Heart right ventricle (tissue), 16 donors: ENCODE measurements at places on chromosomes 5 and 9. TPM values are rescaled to one million over a fixed set of nuclear protein-coding genes. Genes with fewer than 3 reads are reported as not detected.

GRCh38 chr5:161847447-161847846, 473 bp upstream of the GABRA1 start:
- DNase-seq = no peak
- H3K4me3 ChIP-seq = no peak overlapping the region
- no peaks in the 10 kb centered on the region for H3K4me1 ChIP-seq
- no peaks in the 10 kb centered on the region for H3K27me3 ChIP-seq

DNA sequence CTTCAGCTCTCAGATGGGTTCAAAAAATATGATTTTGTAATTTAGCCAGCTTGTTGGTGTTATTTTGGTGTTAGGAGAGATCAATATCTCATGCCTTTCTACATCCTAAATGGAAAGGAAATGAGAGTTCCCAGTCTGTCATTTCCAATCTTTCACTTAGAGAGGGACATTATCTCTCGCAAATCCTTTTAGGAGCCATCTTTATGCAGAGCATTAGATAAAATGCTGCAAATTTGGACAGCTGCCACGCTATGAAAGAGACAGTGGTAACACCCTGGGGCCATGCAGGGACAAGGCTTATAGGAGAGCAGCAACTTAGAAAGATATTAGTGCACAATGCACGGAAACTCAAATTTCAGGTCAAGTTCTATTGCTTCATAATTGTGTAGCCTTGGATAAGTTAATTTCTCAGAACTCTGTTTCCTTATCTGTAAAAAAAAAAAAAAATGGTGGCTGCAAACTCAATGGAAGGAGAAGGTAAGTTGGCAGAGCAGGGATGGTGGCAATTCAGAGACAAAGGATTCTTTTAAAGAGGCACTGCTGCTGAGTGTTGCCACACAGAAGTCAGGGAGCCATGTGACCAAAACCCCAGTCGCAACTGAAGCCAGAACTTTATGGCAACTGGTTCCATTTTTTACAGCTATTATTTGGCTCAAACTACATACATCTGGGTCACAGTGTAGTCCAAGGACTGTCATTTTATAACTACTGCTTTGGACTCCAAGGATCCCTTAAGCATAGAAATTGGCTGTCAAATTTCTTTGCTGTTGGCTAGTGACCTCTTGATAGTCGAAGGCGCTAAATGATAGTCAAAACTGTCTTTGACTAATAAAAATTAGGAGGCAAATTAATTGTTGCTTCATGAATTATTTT, 210.2 kb downstream of the FRMD3 start:
- no peaks in the 10 kb centered on the region for H3K4me1 ChIP-seq
- no peak for DNase-seq
- no peaks in the 10 kb centered on the region for H3K36me3 ChIP-seq
- H3K4me3 ChIP-seq = no peak overlapping the region

DNA sequence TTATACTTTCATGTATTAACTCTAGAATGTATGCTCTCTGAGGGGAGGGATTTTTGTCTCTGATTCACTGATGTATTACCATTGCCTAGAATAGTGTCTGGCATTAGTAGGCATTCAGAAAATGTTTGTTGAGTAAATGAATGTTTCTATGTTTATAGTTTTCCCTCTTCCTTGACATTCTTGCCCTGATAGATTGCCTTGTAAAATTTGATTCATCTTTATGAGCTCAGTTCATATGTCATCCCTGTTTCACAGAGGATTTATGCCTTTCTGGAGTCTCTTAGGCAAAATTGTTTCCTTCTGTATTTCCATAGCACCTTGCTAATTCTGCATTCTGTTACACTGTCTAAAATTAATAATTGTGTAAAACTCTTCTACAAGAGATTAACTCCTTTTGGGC, 72.3 kb downstream of the RASA1 start:
- H3K27ac ChIP-seq = no peak overlapping the region
- no peaks in the 10 kb centered on the region for H3K4me1 ChIP-seq
- no peak overlapping the region for H3K4me3 ChIP-seq
- H3K27me3 ChIP-seq = no peaks in the 10 kb centered on the region

DNA sequence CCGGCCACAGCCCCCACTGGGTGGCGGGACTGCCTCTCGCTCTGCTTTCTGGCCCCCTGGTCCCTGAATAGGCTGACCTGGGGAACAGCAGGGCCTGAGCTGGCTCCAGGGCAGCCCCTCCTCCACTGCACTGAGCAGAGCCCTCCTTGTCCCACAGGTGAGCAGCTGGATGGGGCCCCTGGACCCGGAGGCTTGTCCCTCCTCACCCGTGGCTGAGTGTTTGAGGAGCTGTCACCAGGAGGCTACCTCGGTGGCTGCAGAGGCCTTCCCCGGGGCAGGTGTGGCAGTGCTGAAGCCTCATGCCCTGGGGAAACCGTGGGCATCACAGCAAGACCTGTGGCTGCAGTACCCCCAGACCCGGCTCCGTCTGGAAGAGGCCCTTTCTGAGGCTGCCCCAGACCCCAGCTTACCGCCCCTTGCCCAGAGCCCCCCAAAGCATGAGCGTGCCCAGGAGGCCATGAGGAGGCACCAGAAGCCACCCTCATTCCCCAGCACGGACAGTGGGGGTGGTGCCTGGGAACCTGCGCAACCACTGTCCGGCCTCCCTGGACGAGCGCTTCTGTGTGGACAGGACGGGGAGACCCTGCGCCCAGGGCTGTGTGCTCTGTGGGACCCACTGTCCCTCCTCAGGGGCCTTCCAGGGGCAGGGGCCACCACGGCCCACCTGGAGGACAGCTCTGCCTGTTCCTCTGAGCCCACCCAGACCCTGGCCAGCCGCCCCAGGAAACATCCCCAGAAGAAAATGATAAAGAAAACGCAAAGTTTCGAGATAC, 28.5 kb upstream of the LRRC14B start:
- H3K4me1 ChIP-seq = no peaks in the 10 kb centered on the region
- H3K27ac ChIP-seq = no peak overlapping the region
- no peak overlapping the region for H3K4me3 ChIP-seq
- H3K36me3 ChIP-seq = no peaks in the 10 kb centered on the region
- DNase-seq = no peak
- H3K27me3 ChIP-seq = no peaks in the 10 kb centered on the region

Gene NUDT2
- 17.2 TPM for polyA plus RNA-seq
